ENCODE measurements at places on chromosomes 5 and 9.

DNA sequence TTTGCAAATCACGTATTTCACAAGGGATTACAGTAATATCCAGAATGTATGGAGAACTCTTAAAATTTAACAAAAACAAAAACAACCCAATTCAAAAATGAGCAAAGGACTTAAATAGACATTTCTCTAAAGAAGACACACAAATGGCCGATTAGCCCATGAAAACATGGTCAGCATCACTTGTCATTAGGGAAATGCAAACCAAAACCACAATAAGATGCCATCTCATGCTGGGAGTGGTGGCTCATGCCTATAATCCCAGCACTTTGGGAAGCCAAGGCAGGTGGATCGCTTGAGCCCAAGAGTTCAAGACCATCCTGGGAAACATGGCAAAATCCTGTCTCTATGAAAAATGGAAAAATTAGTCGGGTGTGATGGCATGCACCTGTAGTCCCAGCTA is 120.2 kb downstream of the SUSD1 start:
- DNase-seq = no peak

DNA sequence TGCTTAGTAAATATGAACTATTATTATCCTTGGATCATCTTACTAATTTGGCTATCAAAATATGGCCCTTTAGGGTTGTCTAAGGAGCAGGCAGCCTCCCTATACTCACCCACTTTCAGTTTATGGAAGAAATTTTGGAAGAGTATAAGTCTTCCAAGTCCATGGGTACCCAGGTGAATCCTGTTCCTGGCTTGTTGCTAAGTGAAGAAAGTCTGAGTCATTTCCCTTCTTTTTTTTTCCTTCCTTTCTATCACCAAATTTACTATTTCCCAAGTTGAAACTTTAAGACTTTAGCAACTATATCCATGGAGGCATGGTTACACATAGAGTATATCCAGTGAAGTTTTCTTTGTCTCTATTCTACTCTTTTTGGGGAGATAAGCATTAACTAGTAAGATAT is 184.0 kb upstream of the ACTBL2 start:
- DNase-seq = no peak

DNA sequence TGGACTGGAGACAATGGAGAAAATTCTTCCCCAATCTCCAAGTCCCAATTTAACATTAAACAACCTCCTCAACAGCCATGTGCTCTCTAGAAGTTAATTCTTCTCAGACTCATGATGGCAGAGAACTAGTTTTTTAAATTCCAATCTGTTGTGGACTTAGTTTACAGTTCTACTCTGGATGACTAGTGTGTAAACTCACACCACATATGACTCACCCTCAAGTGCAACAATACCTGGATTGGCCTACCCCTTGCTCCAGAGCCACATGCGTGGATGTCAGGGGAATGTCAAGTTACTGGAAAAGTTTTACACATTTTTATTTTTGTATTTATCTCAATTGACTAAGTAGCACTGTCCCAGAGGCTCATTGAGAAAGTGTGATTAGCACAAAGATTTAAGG is 136.0 kb upstream of the EFNA5 start:
- DNase-seq = no peak

GRCh38 chr9:20023961-20024571 is 235.2 kb upstream of the SLC24A2 start:
- no peak for DNase-seq

- DNase-seq = no peak
These were observed 2.9 kb downstream of the OR2V1 start for GRCh38 chr5:181127907-181128626.

DNA sequence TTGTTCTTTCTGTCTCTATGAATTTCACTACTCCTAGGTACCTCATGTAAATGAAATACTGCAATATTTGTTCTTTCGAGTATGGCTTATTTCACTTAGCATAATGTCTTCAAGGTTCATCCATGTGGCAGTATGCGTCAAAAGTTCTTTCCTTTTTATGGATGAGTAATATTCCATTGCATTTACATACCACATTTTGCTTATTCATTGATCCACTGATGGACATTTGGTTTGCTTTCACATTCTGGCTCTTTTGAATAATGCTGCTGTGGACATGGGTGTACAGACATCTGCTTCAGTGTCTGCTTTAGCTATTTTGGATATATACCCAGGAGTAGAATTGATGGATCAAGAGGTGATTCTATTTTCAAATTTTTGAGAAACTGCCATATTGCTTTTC is 144.2 kb upstream of the PAPPA start:
- DNase-seq = no peak

DNA sequence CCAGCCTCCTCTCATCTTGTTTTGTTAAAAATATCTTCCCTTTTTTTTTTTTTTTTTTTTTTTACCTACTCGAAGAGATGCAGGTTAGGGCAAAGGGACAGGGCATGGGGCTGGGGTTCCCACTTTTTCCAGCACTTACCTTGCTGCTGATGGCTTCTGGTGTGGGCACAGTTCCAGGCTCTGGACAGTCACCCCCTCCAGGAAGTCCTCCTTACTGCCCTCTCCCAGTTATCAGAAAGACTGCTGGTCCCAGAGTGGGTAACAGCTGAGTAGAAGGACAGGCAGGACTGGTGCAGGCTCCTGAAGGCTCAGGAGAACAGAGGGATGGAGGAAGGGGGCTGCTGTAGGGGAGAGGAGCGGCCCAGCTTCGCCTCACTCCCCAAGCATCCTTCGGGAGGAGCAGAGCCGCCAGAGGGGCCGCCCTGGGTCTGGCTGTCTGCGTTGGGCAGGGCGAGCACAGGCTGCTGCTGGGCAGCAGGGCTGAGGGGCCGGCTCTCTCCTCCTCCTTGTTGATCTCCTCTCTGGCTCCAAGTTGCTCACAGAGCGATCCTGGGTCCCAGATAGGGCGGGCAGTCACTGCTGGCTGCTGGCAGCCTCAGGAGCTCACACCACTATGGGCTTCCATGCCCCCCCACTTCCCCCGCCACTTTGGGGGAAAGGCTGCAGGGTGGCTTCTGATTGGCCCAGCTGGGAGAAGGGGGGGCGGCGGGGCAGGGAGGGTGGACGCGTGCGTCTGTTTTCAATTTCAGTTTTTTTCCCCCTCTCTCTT is at the start of gene PDGFRB:
PDGFRB (minus strand) TSS at position 588 of the 769 bp plus-strand sequence. CDS start 18,798 bp downstream, outside the sequence.
- no peak for DNase-seq

GRCh38 chr9:105342147-105342505 is 97.7 kb downstream of the SLC44A1 start:
- DNase-seq = no peak

- no peak for DNase-seq
These were observed 1.1 kb downstream of the IPO11 start for GRCh38 chr5:62413711-62414110.

DNA sequence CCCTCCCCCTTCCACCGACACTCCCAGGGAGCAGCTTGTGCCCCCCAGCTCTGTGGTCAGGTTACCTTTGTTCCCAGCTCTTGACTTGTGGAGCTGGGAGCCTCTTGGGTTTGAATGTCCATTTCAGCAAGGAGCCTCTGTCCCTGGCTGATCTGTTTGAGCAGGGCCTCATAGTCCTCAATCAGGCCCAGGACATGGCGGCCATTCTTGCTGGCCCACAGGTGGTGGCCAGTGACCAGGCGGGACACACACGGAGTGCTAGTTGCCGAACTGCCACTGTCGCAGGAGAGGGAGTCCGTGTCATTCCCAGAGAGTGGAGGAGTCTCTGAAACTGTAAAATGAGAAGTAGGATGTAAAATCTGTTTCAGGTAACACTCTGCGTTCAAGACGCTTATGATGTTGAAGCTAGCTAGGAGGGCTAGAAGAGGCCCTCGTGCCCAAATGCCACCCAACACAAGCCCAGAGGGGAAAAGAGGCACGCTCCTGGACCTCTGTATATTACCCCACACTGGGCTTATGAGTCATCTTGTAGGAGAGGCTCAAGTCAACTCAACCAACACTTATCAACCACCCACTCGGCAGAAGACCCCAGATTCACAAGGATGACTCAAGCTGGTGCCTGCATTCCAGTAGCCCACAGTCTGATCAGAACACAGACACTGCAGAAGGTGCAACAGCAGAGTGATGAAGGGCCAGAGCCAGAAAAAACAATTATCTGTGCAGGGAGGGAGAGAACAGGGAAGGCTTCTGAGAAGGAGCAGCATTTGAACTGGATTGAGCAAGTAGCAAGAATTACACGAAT is 177.0 kb downstream of the CDK5RAP2 start:
- no peak for DNase-seq

GRCh38 chr9:132055756-132056155 is 23.9 kb downstream of the MED27 start:
- DNase-seq = no peak

DNA sequence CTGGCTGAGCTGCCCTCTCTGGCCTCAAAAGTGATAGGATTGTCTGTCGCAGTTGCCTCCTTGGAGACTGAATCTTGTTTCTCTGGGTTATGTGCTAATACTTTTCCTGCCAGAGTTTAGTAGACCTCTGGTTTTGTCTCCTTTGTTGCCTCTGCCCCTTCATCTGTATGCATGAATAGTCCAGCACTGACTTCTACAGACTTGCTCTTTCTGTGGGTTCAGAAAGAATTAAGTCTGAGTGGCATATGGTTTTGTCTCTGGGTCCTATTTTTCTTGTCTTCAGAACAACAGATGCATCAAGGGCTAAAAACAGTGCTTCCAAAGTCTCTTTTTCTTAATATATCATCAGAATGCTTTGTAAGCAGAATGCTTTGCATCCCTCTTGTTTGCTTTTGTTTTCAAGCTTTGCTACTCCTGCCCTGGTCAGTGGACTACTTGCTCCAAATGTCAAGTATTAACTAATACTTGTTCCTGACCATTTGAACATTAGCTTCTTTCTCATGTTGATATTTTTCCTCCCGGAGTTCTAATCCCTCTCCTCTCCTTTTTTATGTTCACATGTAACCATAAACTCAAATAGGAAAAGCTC is 131.7 kb downstream of the UNC13B start:
- DNase-seq = no peak

GRCh38 chr5:97846643-97847042 is 663.6 kb upstream of the RIOK2 start:
- DNase-seq = no peak

DNA sequence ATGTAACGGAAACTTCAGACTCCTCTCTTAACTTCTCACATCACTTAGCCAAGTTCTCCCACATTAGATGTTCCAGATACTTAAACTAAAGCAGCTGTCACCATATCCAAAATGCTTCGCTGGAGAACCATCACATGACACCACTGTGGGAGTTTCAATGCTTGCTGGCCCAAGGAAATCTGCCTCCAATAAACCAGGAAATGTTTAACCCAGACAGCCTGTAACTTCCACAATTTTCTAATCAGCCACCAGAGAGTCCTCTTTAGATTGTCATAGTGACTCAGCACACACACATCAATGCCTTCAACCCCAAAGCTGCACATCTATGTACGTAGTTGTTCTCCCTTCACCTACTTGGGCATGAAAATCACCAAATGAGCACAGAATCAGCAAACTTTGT is 118.7 kb downstream of the LPAR1 start:
- no peak for DNase-seq

GRCh38 chr5:147036691-147037245 is 158.2 kb upstream of the PPP2R2B start:
- no peak for DNase-seq

- no peak for DNase-seq
These were observed 71.0 kb upstream of the SLC1A3 start for GRCh38 chr5:36535378-36535777.

- DNase-seq = no peak
These were observed 8.8 kb upstream of the CDK7 start for GRCh38 chr5:69225860-69226259.

DNA sequence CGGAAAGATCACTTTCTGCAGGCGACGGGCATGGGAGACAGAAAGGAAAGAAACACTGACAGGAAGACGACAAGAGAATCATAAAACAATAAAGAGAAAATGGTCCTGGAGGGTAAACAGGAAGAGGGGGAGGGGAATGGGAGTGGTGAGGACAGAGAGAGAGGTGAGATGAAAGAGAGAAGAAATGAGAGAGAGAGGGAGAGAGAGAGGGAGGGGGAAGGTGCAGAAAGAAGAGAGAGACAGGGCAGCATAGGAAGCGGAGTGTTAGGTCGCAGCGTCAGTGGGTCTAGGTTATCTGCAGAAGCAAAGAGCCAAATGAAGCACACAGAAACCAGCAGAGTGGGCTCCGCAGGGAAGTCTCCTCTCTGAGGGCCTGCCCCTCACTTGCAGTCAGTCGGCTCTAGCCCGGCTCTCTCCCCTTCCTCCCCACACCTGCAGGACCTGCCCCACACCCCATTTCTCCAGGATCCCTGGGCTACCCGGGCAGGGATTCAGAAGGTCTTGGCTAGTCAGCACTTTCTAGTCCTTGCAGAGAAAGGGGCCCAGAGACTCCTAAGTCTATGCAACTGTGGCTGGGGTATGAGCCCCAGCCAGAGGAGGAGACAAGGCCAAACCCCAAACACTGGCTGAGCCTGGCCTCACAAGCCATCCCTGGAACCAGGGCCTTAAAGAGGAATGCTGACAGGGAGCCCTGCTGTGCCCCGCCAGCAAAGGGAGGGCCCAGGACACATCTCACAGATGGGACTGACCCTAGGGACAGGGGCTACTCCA is 29.7 kb upstream of the MEIKIN start:
- DNase-seq = no peak

- no peak for DNase-seq
These were observed 26.6 kb upstream of the TLR4 start for GRCh38 chr9:117677572-117677971.

GRCh38 chr9:117403403-117403811 is 11.4 kb downstream of the ASTN2 start:
- DNase-seq = no peak

DNA sequence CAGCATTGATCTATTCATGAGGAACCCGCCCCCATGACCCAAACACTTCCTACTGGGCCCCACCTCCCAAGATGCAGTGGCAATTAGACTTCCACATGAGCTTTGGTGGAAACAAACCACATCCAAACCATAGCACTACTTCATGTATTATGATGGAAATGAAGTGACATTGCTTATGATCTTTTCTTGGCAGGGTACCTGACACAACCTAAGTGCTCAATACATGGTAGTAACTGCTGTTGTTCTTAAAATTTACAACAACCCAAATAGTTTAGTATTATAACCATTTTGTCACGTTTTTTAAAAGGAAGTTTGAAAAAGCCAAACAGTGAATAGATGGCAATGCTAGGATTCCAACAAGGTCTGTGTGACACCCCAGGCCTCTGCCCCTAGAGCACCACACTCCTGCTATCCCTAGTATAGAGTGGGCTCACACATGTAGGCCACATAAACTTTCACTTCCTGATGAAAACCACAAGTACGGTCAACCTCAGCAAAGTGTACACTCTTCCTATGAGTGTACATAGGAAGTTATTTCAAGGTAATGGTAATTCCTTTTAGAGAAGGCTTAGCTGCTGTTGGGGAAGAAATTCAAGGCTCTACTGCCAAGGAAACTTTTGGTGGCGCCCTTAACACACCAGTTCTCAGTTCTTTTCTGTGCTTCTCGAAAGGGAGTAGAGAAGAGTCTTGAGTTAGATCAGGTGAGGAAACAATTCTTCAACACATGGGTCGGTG is 97.6 kb downstream of the ARSB start:
- DNase-seq = no peak

DNA sequence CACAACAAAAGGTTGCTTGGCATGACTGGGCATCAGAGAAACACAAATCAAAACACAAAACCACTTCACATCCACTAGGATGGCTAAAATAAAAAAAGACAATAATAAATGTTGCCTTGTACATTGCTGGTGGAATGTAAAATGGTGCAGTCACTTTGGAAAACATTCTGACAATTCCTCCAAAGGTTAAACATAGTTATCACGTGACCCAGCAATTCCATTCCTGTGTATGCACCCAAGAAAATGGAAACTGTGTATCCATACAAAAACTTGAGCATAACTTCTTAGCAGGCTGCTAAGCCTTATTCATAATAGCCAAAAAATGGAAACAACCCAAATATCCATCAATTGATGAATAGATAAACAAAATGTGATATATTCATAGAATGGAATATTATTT is 10.2 kb upstream of the SLC46A2 start:
- no peak for DNase-seq
